ENCODE measurements at places on chromosomes 12 and 14.
A peak's percentile ranks its signal among the peaks of the same experiment; 100 is the strongest.

DNA sequence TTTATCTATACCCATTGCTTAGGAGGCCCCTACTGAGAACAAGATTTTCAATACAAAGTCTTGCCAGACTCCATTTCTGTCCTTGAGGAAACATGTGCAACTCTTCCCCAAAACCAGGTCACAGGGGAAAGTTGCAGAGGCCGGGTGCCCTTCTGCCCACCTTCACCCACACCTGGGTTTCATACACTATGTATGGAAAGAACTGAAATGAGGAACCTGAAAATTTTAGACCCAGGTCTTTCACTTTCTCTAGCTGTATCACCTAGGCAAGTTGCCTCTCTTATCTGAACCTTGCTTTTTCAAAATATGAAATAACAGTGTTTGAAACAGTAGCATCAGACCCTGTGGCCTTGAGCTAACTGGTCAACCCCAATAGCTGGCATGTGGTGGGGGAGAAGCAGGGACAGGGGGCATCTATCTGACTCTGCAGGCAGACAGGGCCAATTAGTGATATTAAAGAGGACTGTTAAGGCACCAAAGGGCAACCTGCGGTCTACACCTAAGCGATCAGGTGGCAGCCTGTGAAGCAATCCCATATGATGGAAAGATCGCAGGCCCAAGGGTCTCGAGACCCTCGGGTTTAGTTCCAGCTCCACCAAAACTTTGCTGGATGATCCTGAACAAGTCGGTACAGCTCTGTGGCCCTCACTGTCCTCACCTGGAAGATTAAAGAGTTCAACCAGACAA is 346.5 kb downstream of the BCL11B start:
- DNase-seq: no peak

- DNase-seq: peak; percentile 67
These were observed 4.7 kb downstream of the NAB2 start for GRCh38 chr12:57093415-57094207.

- DNase-seq: no peak
These were observed 2.5 kb upstream of the PSMC1 start for GRCh38 chr14:90253826-90254225.

DNA sequence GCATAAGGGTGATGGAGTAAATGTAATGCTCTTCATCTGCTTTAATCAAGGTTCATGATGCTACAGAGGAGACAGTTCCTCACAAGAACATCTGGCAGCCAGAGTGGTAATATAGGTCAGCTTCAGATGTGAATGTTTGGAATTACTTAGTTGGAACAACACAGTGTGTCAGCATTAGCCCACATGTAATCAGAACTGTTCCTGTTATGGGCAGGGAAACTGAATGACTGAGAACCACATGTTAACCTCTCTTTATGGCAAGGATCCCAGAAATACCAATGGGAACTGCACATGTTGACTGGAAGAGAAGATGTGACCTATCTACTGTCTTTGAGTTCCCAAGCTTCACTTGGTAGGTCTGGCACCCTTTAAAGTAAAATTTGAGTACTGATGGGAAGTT is 390.1 kb upstream of the PDE3A start:
- DNase-seq: no peak

All from left colon (tissue), 2 donors.